ENCODE measurements at places on chromosomes 5 and 9.

DNA sequence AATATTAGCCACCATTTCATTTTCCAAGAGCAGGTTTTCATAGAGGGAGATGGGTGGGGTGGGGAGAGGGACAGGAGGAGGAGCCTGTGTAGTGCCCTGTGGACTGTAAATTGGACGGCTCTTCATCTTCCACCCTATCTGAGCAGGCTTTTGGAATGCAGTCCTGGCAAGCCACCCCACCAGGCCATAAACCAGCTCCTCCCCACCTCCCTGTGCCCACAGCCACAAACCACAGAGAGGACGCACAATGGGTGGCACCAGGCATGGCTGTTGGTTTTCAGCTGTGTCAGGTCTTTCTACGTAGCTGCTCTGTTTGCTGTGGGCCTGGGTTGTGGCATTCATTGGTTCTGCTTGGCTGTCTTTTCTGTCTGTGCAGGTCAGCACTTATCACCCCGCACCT is 58.0 kb downstream of the PLAC8L1 start:
- DNase-seq: no peak

DNA sequence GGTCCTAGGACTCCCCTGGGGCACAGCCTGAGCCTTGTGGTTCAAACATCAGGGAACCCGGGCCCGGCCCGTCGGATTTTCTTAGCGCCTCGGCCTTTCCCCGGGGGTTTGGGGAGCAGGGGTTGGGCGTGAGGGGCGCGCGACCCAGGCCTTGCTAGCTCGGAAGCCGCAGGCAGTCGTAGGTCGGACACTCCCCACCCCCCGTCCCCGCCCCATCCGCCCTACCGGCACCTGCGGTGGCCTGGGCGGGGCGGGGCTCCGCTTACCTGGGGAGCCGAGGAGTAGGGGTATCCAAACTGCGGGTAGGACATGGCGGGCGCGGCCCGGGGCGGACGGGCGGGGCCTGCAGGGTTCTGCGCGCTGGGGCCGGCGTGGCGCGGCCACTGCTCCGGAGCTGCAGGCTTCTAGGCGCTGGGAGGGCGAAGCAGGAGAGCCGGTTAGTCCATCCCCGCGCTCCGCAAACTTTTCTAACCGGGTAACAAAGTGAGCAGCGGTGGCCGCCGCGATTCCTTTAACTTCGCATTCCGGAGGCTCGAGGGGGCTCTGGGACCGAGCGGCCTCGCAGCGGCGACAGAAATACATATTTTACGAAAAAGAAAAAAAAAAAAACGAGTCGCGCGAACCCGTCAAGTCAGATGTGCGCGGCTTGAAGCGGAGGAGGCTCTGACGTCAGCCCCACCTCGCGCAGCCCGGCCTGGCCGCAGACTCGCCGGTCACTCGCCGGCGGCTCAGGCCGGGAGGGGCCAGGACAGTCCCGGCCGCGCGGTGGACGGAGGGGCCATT is at the start of gene IRX4:
Gene IRX4 (minus strand): TSS at position 589 of the 783 bp plus-strand sequence. CDS start 278 bp downstream, at position 311.
- no peak for DNase-seq

DNA sequence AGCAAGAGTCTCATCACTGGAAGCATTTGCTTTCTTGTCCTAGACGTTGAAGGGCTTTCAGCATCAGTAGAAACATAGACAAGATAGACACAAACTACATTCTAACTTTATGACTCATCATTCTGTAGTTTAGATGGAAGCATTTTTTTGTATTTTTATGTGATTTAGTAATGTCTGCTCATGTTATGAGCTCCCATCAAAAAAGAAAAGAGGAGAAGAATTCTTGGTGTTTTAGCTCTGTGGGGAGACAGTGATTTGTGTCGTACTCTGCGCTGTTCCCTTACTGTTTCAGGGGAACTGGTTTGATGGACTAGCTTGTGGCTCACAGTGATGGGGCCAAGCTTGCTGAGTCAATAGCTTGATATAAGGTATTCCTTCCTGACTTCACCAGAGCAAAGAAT is 159.2 kb upstream of the WWC1 start:
- no peak for DNase-seq

DNA sequence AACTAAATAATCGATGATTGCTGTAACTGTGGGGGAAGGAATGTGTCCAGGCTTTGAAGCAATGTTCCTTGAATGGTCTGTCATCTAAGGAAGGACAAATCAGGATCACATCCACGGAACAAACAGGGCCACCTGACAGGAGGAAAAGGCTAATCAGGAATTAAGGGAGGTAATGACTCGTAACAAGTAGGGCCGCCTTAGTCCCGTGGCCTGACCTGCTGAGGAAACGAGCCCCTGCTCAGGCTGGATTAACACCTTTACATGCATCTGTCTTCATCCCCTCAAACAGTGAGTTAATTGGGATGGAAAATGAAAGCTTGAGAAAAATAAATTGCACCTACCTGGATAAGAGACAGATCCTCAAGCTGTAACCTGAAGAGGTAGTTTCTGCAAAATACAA is 227.8 kb downstream of the SEMA5A start:
- no peak for DNase-seq

GRCh38 chr5:109239456-109239855 is 170.3 kb downstream of the PJA2 start:
- DNase-seq: no peak

All from NCI-H446 treated with DMSO at 0.1 percent for 48 hours (cell line).